ENCODE measurements at places on chromosomes 6 and 20. TPM values are rescaled to one million over a fixed set of nuclear protein-coding genes. Genes with fewer than 3 reads are reported as not detected.

The PI3 gene
- total RNA-seq: 2.5 TPM

The ADGRF1 gene
- 0.05 TPM for total RNA-seq

The TAGAP gene
- total RNA-seq: not detected

The SLC22A3 gene
- total RNA-seq: 44.9 TPM

The EPPIN gene
- not detected for total RNA-seq

All from A549 treated with ZK216348 at 1 μM for 4 hours (cell line).